Stimulated activated CD8-positive, alpha-beta memory T cell treated with anti-CD3 and anti-CD28 coated beads, Interleukin-4, amount 100 ng/mL, for 24 hours (primary cell): ENCODE measurements at places on chromosomes 12 and 14.

DNA sequence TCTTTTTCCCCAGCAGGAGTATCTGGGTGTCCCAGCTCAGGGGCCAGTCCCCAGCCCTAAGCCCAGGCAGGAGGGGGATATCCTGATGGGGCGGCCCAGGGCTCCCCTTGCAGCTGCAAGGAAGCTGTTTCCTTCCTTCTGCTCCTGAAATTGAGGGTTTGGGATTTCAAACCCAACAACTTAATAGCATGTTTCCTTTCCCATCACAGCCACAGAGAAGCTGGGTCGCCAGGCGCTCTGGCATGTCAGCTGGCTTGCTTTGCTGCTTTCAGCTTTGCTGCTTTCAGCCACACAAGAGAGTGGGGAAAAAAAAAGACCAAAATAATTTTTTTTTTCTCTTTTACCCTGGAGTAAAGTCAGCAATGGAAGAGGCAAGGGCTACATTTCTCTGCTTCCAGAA lies 30.0 kb downstream of the HVCN1 start:
- DNase-seq: no peak

DNA sequence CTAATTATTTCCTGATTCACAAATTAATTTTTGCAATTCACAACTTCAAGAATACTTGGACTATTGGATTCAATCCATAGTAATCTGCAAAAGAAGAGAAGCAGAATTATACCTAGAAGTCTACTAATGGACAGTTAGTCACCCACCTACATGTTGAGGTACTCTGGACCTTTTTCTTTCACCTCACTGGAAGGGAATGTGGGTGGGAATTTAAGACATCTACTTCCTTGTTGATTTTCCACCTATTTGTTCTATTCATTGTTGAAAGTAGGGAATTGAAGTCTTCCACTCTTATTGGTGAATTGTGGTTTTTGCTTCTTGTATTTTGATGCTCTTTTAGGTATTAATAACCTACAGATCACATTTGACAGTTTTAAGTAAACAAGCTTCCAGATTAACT lies 11.0 kb downstream of the RESF1 start:
- no peak for DNase-seq

DNA sequence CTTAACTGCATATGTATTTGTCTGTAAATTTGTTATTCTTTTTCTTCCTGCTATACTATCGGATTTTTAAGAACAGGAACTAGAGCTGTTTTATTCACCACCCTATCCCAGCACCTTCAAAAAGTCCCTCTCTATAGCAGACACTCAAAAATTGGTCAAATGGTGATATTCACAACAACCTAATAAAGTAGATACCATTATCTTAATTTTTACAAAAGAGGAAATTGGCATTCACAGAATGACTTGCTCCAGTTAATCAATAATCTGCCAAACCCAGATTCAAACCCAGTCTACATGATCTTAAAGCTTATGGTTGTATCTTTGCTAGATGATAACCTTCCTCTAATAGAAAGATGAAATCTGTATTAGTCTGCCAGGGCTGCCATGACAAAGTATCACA lies 426.6 kb downstream of the EGLN3 start:
- no peak for DNase-seq

DNA sequence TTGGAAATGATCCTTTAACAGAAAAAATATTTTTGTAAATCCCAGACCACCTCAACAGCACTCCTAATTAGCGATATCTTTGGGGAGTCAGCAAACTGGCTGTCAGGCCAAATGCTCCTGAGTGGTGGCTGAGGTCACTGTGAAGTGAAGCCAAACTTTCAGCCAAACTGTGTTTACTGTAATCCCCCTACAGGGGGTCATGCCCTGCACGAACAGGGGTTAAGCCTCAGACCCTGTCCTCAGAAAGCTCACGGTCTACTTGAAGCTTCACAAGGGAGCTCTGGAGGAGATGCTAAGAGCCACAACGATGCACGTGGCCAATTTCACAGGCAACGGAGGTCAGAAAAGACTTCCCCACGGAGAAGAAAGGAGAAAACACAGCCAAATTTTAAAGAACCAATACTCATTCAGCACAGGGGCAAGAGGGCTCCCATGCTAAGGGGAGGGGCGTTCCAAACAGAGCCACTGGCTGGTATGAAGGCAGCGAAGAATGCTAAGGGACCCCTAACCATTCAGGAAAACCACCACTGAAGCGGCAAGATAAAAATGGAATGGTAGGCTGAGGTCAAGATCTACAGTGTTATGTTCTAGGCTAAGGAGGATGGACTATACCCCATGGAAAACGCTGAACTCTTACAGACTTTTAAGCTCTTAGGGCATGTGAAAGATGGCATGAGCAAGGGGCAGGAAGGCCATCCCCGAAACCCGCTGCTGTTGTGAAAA lies 105.4 kb downstream of the ITPR2 start:
- DNase-seq: no peak

DNA sequence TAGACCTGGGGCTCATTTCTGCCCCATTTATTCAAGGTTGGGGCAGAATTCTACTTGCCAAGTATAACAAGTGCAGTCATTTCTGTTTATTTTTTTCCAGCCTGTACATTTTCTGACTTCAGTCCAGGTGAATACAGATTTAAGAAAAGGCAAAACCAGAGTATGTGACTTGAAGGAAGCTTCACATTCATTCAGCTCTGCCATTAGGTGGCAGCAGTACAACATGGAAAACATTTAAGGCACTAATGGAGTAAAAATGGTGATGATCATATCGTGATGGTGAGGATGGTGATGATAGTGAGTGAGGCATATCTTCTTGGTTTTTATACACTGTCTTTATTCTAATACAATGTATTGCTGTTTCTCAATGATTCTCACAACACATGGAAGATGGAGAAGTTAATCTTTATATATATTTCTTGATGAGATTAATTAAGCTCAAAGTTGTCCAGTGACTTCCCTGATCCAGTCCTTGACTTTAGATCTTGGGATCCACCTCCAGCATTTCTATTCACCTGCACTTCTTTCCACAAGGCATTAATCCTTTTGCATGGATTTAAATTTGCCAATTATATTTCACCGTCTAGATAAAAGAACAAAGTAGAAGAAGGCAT lies 176.7 kb upstream of the SEL1L start:
- DNase-seq: no peak

- DNase-seq: no peak
Measured at GRCh38 chr12:49369411-49370145, 2.3 kb downstream of the SPATS2 start.
